RPMI8226 (cell line): ENCODE measurements at places on chromosomes 13 and 19.

- peak; percentile 7 for DNase-seq
These were observed 665 bp downstream of the ZNF347 start for GRCh38 chr19:53158119-53158656.

DNA sequence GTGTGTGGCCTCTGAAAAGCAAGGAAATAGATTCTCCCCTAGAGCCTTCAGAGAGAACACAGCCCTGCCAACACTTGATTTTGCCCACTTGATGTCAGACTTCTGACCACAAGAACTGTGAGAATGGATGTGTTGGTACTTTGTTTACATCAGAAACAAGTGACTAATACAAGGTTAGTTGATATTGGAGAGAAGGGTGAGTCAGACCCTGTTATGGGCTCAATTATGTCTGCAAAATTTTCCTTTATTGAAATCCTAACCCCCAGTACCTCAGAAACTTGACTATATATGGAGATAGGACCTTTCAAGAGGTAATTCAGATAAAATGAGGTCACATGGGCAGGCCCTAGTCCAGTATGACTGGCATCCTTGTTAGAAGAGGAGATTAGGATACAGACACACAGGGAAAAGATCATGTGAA lies 226.7 kb downstream of the RFC3 start:
- no peak for DNase-seq

DNA sequence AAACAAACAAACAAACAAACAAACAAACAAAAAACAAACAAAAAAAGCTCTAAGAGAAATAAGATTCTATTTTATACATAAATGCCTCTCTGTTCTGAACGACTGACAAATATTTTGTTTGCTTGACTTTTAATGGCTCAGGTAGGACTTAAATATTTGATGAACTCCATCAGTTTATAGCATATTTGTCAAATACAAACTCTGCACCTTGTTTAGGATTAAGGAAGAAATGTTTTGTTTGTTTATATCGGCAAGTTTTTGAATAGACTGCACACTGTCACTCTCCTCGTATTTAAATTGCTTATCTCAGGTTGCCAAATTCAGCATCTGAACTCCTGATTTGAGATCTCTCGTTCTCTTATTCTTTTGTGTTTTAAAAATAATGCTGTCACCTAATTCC lies 1499.7 kb upstream of the SLC10A2 start:
- DNase-seq, result no peak

- no peak for DNase-seq
These were observed 96.8 kb downstream of the ARHGEF7 start for GRCh38 chr13:111211789-111212516.

DNA sequence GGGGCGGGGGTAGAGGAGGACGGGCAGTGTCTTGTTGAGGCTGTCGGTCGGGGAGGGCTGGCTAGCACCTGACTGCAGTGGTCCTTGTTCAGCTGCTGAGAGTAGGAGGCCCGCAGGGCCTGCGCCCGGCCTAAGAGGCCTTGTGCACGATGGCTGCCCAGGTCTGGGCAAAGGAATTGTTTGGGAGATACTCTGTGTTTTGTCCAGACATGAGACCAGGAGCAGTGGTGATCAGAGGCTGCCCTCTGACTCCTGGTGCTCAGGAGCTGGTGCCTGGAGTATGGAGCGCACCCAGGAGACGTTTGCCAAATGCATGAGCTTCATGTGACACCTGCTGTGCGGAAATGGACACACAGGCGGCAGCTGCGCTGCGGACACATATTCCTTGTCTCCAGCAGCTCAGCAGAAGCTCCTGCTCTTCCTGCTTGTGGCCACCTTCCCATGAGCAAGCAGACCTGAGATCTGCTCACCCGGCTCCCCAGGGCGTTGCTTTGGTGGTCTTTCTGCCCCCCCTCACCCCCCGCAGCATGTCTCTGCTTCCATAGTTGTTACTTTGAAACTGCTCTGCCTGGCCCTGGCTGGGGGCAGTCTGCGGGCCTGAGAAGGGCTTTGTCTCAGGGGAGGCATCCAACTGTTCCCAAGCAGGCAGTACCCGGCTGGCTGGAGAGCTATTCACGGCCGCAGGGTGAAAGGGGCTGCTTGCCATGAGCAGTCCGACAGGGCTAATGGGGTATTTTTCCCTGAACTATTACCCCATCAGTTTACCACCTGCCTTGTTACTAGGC lies 163.9 kb downstream of the TEX29 start:
- no peak for DNase-seq

DNA sequence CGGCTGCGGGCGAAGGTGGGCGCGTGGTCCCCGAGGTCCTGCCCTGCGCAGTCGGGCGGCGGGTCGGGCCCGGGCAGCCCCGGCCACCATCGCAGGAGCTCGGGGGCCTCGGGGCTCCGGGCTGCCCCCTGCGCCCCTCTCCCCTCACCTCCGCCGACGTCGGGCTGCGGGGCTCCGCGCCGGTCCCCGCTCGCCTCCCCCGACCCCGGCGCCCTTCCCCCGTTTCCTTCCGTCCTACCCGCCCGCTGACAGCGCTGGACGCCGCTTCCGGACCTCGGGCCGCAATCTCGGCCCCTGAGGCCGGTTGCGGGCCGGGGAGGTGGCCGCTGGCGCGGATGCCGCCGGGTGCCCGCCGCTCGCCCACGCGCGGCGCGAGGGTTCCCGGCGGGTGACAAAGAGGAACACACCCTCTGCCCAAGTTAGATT lies 720 bp downstream of the FARP1 start:
- no peak for DNase-seq

DNA sequence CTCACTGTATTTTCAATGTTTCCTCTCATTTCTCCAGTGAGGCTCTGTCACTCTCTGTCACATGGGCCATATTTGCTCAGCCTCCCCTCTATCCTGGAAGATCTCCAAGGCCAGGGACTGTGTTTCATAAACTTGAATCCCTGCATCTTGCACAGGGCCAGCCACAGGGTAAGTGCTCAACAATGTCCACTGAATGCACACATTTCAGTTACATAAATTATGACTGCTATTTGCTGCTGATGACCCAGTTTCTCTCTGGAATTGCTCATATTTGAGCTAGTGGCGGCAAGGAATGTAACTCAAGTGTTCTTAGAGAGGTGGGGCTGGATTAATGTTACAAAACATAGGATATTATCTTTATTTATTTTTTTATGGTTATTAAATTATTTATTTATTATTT lies 6.1 kb downstream of the CLC start:
- no peak for DNase-seq

GRCh38 chr13:57829496-57829895 lies 198.0 kb downstream of the PCDH17 start:
- no peak for DNase-seq

- DNase-seq, result no peak
These were observed 18.6 kb downstream of the DEDD2 start for GRCh38 chr19:42198676-42199439.

GRCh38 chr19:46319613-46320012 lies 22.8 kb downstream of the HIF3A start:
- DNase-seq, result no peak

GRCh38 chr13:79194272-79194671 lies 211.8 kb downstream of the RBM26 start:
- DNase-seq, result peak; percentile 58

GRCh38 chr19:47740866-47741519 lies 4.4 kb upstream of the NOP53 start:
- no peak for DNase-seq

DNA sequence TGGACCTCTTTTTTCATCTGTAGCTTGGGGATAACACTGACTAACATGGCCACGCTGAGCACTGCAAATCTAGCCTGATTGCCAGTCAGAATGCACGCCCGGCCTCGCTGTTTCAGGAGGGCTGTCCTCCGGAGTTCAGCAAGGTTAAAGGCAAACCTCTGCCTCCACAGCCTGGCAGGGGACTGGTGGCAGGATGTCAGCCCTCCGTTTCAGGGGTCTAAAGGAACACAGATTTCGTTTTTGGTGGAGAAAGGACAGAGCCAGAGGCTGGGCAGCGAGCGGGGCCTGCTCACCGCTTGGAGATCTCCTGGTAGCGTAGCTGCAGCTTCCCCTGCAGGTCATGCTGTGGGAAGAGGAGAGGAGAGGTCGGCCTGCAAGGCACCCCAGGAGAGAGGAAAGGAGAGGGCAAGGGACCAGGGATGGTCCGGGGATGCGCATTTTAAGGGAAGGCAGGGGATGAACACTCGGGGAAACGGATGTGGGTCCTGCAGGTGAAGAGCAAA lies 560 bp downstream of the NDUFA7 start:
- DNase-seq, result peak; percentile 43

- DNase-seq, result no peak
These were observed 6.0 kb downstream of the ZBTB7A start for GRCh38 chr19:4060621-4061177.

GRCh38 chr13:20271441-20271840 lies 39.3 kb upstream of the GJB6 start:
- no peak for DNase-seq

DNA sequence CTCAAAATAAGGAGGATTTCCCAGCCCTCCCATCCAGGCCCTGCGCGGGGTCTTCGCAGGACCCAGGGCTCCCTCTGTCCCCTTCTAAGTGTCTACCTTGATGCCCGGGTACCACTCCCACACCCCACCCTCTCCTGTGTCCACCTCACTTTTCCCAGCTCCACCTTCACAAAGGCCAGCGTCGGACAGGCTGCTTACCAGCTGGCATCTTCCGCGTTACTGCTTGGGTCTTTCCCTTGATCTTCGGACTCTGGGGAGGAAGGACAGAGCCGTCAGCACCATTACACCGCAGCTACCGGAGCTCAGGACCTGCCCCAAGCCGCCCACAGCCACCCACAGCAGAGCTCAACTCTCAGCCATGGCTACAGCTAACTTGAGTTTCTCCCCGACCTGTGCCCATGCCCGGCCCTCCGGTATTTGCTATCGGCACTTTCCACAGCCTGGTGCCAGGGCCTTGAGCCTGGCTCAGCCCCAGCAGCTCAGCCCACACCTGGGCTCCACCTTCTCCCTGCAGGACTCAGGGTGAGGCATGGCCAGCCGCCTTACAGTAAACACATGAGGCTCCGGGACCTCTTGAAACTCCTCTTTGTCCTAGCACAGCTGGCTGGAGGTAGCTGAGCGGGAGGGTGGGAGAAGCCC lies 3.8 kb downstream of the C13orf46 start:
- DNase-seq, result no peak

DNA sequence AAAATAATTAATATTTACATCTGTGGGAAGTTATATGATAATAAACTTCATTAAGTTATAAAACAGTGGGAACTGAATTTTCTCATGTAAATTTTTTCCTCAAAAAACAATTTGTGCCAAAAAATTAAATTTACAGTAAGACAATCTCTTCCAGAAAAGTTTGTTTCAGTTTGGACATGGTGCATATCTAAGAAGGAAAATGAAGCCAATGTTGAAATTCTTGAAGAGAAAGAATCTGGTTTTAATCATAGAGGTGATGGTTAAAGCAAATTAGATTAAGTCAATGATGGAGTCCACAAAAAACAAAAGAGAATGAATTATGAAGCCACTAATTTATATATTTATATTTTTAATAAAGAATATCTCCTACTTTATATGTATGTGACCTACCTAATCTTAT lies 457.2 kb upstream of the SLITRK1 start:
- DNase-seq, result no peak

GRCh38 chr19:1422943-1423342 lies 15.3 kb upstream of the RPS15 start:
- no peak for DNase-seq

GRCh38 chr13:48006396-48006795 lies 5.3 kb upstream of the SUCLA2 start:
- no peak for DNase-seq

DNA sequence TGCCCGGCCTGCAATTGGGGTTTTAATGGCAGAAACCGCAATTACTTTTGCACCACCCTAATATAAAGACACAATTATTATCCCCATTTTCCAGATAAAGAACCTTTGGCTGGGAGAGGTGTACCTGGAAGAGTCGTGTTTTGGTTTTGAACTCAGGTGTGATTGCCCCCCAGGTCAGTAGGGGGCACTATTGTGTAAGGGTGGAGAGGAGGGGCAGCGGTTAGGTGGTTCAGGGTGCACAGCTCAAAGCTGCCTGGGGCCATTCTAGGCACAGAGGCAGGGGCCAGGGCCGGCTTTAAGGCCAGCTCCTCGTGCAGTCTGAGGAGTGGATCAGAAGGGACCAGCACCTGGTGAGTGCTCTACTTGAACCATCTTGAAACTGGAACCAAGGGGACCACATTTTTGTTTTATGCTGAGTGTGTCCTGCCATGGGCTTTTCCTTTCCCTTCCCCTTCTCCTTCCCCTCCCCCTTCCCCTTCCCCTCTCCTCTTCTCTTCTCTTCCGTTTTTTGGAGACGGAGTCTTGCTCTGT lies 5.8 kb upstream of the FCGRT start:
- DNase-seq, result peak; percentile 71

DNA sequence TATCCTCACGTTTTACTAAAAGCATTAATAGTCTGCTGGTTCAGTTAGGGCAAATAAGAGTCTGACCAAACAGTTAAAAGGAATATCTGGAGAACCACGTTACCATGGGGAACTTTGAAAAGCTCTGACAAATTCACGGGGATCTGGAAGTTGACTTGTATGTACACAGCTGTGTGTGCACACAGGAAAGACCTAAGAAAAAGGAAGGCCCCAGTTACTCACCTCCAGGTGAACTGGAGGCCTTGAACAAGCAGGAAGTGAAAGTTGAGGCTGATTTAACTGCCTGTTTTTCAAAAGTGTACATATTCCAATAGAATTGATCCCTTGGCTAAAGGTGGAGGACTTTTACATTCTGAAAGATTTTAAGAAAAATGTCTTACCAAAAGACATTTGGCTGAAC lies 1891.6 kb upstream of the PCDH20 start:
- peak; percentile 67 for DNase-seq

DNA sequence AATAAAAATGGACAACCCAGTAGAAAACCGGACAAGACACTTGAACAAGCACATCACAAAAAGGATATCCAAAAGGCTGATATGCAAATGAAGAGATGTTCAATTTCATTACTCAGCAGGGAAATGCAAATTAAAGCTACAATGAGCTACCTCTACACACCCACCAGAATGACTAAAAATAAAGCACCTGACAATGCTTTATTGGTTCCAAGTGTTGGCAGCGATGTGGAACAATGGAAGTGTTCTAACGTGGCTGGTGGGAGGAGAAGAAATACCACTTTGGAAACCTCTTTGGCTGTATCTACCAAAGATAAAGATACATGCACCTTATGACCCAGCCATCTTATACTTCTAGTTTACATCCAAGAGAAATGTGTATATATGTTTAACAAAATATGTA lies 3.7 kb upstream of the ACP7 start:
- DNase-seq, result no peak

- no peak for DNase-seq
These were observed 1.1 kb downstream of the PPP5C start for GRCh38 chr19:46347985-46348384.
